ENCODE measurements at places on chromosomes 11 and 22. TPM values are rescaled to one million over a fixed set of nuclear protein-coding genes. Genes with fewer than 3 reads are reported as not detected.
A peak's percentile ranks its signal among the peaks of the same experiment; 100 is the strongest.

DNA sequence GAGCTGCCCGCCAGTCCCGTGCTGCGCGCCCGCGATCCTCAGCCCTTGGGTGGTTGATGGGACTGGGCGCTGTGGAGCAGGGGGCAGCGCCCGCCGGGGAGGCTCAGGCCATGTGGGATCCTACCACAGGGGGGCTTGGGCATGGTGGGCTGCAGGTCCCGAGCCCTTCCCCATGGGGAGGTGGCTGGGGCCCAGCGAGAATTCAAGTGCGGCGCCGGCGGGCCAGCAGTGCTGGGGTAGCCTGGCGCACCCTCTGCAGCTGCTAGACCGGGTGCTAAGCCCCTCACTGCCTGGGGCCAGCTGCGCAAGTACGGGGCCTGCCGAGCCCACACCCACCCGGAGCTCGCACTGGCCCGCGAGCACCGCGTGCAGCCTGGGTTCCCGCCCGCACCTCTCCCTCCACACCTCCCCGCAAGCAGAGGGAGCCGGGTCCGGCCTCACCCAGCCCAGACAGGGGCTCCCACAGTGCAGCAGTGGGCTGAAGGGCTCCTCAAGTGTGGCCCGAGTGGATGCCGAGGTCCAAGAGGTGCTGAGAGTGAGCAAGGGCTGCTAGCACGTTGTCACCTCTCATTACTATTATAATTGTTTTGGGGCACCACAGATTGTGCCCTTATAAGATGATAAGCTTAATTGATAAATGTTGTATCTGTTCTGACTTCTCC lies 333.2 kb downstream of the CASP12 start:
- DNase-seq: no peak

- DNase-seq: peak; percentile 39
Measured at GRCh38 chr11:12110714-12111548, 541 bp downstream of the MICAL2 start.

ARHGAP8 gene
- total RNA-seq: 127 TPM

DNA sequence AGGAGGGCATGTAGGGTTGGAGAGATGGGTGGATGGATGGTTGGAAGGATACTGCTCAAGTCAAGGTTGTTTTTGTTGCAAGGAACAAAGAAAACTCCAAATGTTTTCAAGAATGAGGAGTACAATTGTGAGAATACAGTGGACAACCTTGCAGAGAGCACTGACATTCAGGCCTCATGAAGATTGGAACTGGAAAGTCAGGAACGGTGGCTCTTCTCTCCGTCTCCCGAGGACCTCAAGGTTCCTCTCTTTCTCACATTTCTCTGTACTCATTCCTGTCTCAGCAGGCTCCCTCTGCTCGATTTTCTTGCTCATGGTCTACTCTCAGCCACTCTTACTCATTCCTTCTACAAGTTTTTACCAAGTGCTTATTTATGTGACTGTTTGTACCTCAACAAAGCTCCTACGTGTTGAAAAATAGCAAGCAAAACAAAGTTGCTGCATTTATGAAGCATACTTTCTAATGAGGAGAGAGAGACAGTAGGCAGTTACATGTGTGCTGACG lies 97.6 kb downstream of the SWAP70 start:
- no peak for DNase-seq

DNA sequence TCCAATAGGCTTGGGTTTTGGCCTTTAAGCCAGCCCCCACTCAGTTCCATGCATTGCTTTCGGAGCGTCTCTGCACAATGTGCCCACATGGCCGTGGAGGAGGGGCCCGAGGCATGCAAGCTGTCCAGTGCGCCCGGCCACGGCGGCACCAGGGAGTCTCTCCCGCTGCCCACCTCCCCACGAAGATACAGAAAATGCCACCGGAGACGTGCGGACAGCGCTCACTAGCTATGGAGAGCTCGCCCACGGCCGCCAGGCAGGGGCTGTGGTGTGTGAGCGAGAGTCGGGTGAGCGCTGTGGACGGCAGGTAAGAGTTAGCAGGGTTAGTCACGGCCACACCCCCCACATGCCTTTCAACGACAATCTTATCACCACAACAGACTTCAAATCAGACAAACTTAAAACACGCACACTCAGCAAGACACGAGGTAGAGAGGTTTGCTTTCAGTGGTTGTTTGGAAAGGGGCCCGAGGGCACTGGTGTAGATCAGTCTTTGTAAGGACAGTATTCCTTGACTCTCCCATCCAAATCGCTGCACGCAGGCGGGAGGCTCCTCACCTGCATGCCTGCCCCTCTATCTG lies 18.7 kb upstream of the BID start:
- no peak for DNase-seq

MMP11 gene
- 2.0 TPM for total RNA-seq

DNA sequence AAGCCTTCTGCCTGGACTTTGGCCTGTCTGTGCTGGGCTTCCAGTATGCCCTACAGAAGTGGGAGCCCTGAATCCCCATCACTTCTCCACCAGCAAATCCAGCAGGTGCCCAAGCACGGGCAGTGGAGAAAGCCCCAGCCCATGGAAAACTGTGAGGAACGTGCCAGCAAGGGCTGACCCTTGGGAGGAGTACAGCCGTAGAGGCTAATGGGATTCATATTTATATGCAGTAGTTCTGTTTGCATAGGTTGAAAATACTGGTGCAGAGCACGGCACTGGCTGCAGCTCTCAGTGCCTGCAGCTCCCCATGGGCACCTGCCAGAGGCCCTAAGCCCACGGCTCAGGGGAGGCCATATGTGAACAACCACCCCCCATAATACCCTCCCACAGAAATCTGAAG lies 10.1 kb downstream of the NAGA start:
- no peak for DNase-seq

GRCh38 chr11:1755692-1756561 lies 5.5 kb upstream of the IFITM10 start:
- DNase-seq: no peak

- DNase-seq: no peak
Measured at GRCh38 chr11:19614370-19614940, 98.2 kb upstream of the NAV2 start.

- no peak for DNase-seq
Measured at GRCh38 chr11:68927280-68928135, 23.8 kb downstream of the IGHMBP2 start.

- peak; percentile 95 for DNase-seq
Measured at GRCh38 chr22:37807410-37808293, at the start of gene GCAT. Gene GCAT (plus strand): TSS chr22:37807934. CDS start chr22:37807968, 34 bp downstream.

- no peak for DNase-seq
Measured at GRCh38 chr22:26689513-26690301, 32.3 kb downstream of the MIAT start.

GRIA4 gene
- not detected for total RNA-seq

DNA sequence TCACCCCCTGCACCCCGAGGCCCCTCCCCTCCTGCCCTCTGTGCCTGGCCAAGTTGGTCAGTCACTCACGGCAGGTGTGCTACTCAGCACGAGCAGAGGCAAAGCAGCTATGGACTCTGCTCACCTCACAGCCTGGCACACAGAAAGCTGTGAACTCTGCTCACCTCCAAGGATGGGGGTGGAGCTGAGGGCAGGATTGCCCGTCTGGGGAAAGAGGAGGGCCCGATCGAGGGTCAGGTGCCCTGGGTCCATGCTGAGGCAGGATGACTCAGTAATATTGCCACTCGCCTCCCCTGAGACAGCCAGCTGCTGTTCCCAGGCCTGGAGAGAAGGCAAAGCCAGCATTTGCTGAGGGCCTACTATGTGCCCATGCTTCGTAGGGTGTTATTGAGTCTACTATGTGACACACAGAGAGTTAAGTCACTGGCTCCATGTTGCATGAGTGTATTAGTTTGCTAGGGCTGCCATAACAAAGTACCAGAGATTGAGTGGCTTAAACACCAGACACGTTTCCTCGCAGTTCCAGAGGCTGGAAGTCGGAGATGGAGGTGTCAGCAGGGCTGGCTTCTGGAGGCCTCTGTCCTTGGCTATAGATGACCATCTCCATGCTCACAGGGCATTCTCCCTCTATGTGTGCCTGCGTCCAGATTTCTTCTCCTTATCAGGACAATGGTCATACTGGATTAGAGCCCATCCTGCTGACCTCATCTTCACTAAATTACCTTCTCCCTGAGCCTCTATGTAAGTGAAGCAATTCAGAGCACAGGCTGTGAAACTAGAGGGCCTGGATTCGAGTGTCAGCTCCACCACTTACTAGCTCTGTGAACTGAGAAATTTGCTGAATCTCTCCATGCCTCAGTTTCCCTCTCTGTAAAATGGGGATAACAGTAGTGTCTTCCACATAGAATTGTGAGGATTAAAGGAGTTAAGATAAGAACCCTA lies 13.2 kb upstream of the TSKU start:
- DNase-seq: peak; percentile 81

DNA sequence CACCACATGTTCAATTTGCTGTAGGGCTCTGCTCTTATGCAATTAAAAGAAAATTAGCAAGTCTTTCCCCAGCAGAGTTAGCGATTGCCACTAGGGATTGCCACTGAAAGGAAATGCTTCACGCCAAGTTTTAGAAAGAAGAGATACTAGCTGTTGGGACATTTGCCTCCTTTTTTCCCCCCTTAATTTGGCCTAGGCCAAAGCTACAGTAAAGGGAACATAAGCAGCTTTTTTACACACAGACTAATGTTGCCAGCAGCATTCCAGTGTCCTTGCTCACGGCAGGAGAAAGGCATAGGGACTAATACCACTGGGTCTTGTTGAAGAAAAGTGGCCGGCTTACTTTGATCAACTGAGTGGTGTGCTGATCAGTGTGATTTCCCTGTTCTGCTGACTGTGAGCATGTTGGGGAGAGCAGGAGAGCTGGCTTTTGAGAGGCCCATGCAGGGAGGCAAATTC lies 71.2 kb downstream of the PHF21A start:
- DNase-seq: peak; percentile 2

Measured in Calu3 (cell line).